ENCODE measurements at places on chromosomes 16 and 17.

DNA sequence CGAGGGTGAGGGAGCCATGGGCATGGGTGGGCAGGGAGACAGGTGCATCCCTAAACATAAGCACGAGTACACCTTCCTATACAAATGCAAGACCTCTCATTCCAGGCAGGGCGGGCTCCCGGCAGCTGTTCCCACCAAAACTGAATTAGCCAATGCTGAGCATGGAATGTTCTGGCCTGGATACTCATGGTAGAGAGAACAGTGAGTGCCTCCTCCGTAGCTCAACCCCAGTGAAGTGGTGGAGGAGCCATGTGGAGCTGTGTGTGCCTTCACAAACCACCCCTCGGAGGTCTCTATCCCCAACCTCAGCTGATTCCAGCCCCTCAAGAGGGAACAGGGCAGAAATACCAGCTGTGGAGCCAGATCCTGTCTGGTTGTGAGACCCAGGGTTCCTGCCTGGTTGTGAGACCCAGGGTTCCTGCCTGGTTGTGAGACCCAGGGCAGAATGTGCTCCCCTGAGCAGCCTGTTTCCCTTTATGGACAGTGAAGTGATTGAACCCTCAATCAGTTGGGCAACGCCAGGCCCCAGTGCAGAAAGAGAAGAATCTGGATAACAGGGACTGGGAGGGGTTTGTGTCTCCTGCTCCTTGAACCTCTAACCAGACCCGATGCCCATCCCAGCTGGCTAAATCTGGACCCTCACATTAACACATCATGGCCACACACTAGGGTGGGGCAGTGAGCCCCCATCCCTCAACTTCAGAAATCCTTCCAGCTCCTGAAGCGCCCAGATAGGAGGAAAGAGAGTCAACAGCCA, 2.4 kb upstream of the CDH16 start:
- no peak for DNase-seq

DNA sequence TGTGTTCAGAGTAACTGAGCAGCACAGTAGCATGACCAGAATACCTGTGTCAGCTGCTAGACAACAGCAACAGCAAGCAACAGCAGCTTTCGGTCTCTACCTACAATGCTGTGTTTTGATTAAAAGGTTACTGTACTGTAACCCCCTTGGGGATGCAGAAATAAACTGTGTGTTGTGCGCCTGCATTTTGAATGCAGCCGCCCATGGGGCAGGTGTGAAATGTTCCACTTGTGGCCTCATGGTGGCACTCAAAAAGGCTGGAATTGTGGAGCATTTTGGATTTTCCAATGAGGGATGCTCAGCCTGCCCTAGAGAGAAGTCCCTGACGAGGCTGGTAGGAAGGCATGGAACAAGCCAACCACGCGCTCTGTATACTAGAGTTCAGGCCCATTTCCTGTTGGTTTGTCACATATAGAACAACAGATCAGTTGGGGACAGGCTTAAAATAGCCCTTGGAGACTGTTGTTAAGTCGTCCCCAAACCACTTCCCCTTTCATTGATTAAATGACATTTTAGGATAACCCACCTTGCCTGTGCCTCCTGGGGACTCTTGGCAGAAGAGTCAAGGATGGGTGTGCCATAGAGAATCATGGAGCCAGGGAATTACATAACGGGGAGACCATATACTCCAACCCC, 27.1 kb downstream of the SCPEP1 start:
- no peak for DNase-seq

- DNase-seq: no peak
These were observed 21.4 kb upstream of the IRX6 start for GRCh38 chr16:55302635-55303034.

GRCh38 chr16:11560701-11561453, 25.8 kb downstream of the LITAF start:
- DNase-seq: no peak

GRCh38 chr16:62033065-62033464, 3.2 kb downstream of the CDH8 start:
- DNase-seq: no peak

DNA sequence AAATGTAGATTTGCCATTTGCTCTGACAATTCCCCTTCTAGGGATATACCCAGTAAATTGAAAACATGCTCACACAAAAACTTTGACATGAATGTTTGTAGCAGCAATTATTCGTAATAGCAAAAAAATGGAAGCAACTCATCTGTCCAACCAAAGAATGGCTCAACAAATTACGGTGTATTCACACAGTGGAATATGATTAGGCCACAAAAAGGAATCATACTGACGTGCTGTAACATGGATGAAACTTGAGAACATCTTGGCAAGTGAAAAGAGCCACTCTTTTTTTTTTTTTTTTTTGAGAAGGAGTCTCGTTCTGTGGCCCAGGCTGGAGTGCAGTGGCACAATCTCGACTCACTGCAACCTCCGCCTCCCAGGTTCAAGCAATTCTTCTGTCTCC, 24.1 kb upstream of the SPNS3 start:
- DNase-seq: no peak

DNA sequence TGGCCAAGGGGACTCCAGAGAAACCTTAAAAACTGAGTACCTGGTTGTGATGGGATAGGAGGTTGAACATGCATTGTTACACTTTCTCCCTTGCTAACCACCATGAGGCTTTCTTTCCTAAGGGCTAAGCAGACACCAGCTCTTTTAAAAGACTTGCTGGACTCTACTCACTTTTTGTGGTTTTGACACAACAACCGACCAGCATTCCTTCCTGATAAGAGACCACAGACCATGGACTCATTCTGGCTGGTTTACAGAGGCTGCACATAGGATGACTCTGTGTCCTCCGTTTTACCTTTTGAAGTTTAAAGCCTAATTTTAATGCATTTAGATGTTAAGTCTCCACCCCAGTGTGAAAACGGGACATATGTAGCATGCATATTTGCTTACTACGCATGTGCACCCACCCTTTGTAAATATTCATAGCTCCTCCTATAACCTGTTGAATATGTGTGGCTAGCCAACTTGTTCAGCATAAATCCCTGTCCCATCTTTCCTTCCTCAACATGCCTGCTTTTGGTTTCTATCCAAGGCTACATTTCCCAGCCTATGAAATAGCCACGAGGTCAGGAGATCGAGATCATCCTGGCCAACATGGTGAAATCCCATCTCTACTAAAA, 475.9 kb downstream of the GRIN2A start:
- no peak for DNase-seq

DNA sequence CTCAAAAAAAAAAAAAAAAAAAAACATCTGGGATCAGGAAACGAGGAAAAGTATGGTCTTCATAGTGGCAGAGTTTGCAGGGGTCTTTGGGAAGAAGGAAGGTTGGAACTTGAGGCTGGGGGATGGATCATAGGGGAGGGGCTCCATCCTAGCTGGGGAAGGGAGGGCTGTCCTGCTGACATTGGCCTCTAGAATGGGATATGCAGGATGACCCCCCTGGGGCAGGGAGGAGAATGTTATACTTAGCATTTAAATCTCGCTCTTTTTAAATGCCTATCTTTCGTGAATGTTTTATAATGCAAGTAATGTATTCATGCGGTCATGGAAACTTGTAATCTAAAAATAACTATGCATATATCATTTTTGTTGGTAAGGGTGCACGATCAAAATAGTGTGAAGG, 33.2 kb downstream of the TMEM235 start:
- no peak for DNase-seq

DNA sequence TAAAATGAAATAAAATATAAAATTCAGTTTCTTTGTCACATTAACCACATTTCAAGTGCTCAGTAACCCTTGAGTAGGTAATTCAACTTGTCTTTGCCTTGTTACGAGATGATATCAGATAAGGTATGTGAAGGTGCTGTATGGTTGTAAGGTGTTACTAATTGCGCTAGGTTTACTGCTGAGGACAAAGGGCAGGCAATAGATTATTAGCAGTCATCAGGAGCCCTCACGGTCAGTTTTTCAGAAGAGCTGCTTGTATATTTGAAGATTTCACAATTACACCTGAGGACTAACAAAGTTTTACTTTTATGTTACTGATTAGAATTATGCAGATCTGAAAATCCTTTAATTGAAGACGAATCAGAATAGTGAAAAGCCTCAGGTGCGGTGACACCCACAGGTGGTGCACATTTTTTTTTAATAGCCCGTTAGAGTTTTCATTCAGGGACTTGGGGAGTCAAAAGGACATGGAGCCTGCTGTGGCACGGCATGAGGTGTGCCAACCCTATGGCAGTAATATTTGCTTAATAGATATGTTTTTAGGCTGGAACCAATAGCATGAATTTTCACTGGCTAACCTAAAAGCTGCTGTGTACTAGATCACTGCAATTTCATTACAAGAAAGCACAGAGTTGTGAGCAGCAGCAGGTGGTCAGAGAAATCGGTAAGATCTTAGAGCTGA, 16.4 kb downstream of the NDEL1 start:
- no peak for DNase-seq

DNA sequence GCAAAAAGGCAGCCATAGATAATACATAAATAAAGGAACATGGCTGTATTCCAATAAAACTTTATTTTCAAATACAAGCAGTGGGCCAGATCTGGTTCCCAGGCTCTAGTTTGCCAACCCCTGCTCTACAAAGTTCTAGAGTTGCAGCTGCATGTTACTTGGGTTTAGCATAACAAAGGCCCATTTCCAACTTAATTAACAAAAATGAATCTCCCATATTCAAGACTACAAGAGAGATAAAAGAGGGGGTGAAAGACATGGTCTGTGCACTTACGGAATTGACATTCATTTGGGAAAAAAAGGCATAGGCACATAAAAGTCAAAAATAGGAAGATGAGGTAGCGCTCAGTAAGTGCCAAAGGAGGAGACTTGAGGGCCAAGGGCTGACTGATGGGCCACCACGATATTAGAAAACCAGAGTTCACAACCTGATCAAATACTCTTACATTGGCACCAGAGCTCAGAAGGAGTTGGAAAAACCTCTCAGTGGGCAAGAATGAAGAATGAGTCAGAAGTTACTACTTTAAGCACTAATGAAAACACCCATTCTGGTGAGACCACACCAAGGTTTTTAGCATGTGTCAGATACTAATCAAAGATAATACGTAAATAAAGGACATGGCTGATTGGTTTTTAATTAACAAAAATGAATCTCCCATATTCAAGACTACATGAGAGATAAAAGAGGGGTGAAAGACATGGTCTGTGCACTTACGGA, 164.0 kb downstream of the VPS53 start:
- no peak for DNase-seq

DNA sequence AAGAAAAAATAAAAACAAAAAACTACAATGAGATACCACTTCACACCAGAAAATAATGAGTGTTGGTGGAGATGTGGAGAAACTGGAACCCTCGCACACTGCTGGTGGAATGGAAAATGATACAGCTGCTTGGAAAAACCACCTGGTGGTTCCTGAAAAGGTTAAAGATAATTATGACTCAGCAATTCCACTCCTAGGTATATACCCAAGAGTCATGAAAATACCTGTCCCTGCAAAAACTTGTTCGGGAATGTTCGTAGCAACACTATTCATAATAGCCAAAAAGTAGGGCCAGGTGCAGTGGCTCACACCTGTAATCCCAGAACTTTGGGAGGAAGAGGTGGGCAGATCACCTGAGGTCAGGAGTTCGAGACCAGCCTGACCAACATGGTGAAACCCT, 8.1 kb upstream of the ITGAE start:
- no peak for DNase-seq
